Placental epithelial cell (primary cell): ENCODE measurements at places on chromosomes 5 and 9. TPM values are rescaled to one million over a fixed set of nuclear protein-coding genes. Genes with fewer than 3 reads are reported as not detected.

The CLPTM1L gene
- 144 and 197 TPM in 2 replicates for total RNA-seq

The FREM1 gene
- 1.5 and 3.5 TPM in 2 replicates for total RNA-seq

The HAND1 gene
- 196 and 486 TPM in 2 replicates for total RNA-seq

The ITK gene
- not detected in 2 replicates for total RNA-seq

The DRD1 gene
- total RNA-seq: not detected in 2 replicates
